ENCODE measurements at places on chromosomes 4 and X.

- H3K36me3 ChIP-seq = no peaks in the 10 kb centered on the region
- DNase-seq = no peak
- no peaks in the 10 kb centered on the region for H3K4me1 ChIP-seq
- no peaks in the 10 kb centered on the region for H3K27me3 ChIP-seq
- no peak overlapping the region for H3K27ac ChIP-seq
Measured at GRCh38 chr4:20194123-20195013, 57.3 kb upstream of the SLIT2 start.

DNA sequence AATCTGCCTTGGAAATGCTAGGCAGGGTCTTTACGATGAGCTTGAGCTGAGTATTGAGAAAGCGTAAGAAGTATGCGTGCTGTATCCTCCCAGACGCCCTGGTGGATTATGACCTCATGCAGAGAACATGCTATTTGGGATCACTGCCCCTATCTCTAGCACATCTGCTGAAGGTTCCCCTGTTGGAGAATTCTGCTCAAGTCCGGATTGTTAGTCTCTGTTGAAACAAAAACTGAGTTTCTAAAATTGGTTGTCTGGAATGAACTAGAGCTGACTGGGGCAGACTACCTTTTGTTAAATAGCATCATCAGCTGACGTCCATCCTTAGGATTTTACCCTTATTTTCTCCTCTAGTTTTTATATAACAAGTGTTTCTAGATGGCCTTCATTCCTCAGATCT is 7.5 kb downstream of the FHDC1 start:
- H3K4me3 ChIP-seq = no peak overlapping the region
- DNase-seq = no peak
- H3K4me1 ChIP-seq = no peaks in the 10 kb centered on the region
- H3K27ac ChIP-seq = no peak overlapping the region
- no peaks in the 10 kb centered on the region for H3K36me3 ChIP-seq

- H3K36me3 ChIP-seq = no peaks in the 10 kb centered on the region
- no peak overlapping the region for H3K4me3 ChIP-seq
- H3K27me3 ChIP-seq = no peaks in the 10 kb centered on the region
- no peak for DNase-seq
Measured at GRCh38 chr4:179747218-179747910, 2305.1 kb upstream of the AGA start.

DNA sequence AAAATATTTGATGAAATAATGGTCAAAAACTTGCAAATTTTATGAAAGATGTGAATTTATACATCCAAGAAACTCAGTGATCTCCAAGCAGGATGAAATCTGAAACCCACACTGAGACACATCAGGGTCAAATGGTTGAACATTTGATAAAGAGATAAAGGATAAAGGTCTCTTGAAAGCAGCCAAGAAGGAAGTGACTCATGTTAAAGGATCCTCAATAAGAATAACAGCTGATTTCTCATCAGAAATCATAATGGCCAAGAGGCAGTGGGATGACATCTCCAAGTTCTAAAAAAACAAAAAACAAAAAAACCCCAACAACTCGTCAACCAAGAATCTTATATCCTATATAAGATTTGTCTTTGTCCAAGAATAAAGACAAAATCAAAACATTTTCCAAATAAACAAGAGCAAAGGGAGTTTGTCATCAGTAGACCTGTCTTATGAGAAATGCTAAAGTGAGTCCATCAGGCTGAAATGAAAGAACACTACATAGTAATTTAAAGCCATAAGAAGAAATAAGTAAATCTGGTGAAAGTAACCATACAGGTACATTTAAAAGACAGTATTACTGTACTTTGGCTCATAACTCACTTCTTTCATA is 121.7 kb downstream of the PDS5A start:
- H3K27ac ChIP-seq = no peak overlapping the region
- peaks cover 10% of the 10 kb centered on the region for H3K36me3 ChIP-seq
- H3K4me1 ChIP-seq = no peaks in the 10 kb centered on the region
- H3K27me3 ChIP-seq = no peaks in the 10 kb centered on the region
- no peak overlapping the region for H3K4me3 ChIP-seq

DNA sequence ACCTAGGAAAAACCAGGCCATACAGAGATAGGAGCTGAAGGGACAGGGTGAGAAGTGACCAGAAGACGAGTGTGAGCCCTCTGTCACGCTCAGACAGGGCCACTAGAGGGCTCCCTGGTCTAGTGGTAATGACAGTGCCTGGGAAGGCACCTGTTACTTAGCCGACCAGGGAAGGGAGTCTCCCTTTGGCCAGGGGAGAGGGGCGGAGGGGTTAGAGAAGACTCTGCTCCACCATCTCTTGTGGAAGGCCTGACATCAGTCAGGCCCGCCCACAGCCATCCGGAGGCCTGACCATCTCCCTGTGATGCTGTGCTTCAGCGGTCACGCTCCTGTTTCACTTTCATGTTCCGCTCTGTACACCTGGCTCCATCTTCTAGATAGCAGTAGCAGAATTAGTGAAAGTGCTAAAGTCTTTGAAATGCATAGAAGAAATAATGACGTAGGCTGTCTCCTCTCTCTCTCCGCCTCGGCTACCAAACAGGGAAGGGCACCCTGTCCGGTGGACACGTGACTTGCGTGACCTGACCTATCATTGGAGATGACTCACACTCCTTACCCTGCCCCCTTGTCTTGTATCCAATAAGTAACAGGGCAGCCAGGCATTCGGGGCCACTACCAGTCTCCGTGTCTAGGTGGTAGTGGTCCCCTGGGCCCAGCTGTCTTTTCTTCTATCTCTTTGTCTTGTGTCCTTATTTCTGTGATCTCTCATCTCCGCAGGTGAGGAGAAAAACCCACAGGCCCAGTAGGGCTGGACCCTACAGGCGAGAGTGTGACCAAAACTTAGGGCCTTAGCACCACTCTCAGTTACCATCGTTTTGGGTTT is 26.7 kb downstream of the HTT-AS start:
- H3K27ac ChIP-seq = no peak overlapping the region
- no peak overlapping the region for H3K4me3 ChIP-seq
- no peaks in the 10 kb centered on the region for H3K36me3 ChIP-seq

DNA sequence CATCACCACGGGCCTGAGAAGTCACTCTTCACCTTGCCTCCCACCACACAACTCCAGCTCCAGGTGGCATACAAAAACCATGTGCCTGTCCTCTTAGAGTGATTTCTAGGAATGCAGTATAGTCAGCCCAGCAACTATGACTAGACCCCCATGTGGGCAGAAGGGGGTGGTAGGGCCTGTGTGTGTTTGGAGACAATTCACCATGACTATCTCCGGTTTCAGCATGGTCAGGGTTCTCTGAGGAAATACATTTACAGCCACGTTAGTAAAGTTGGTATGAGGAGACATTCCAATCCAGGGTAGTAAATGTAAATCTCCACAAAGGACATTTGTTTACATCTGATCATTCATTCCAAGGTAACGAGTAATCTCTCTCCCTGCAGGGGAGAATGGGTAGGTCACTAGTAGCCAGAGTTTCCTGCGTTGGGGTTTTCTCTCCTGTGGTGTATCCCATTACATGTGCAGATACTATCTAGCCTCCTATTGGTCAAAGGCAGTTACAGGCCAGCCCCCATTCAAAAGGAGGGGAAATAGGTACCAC is 4.2 kb upstream of the MTMR1 start:
- H3K27ac ChIP-seq = no peak overlapping the region
- no peak for DNase-seq
- no peak overlapping the region for H3K4me3 ChIP-seq
- no peaks in the 10 kb centered on the region for H3K27me3 ChIP-seq
- no peaks in the 10 kb centered on the region for H3K4me1 ChIP-seq
- no peaks in the 10 kb centered on the region for H3K36me3 ChIP-seq

GRCh38 chr4:182369211-182369610 is 126.0 kb downstream of the TENM3 start:
- H3K4me3 ChIP-seq = no peak overlapping the region
- no peaks in the 10 kb centered on the region for H3K4me1 ChIP-seq
- H3K27me3 ChIP-seq = no peaks in the 10 kb centered on the region
- H3K36me3 ChIP-seq = no peaks in the 10 kb centered on the region
- H3K27ac ChIP-seq = no peak overlapping the region

- no peak overlapping the region for H3K4me3 ChIP-seq
- no peak overlapping the region for H3K27ac ChIP-seq
- no peak for DNase-seq
Measured at GRCh38 chrX:134908356-134908755, 82.4 kb upstream of the SMIM10 start.

DNA sequence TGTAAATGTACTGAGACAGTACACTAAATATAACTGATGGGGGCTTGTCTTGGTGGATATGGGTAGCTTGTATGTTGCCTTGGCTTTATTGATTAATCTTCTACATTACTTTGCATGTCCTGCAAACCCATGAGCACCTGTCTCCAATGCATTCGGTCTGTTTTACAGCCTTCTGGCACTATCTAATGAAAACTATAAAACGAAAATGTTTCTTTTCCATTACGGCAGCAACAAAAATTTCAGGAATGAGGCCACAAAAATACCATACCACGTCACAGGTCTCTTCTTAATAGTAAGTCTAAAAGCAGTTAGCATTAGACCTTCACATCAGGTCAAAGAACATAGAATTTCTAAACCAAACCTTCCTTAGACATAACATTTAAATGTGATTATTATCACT is 49.8 kb downstream of the EDNRA start:
- H3K4me1 ChIP-seq = no peaks in the 10 kb centered on the region
- H3K27ac ChIP-seq = no peak overlapping the region
- no peaks in the 10 kb centered on the region for H3K27me3 ChIP-seq
- no peak overlapping the region for H3K4me3 ChIP-seq

DNA sequence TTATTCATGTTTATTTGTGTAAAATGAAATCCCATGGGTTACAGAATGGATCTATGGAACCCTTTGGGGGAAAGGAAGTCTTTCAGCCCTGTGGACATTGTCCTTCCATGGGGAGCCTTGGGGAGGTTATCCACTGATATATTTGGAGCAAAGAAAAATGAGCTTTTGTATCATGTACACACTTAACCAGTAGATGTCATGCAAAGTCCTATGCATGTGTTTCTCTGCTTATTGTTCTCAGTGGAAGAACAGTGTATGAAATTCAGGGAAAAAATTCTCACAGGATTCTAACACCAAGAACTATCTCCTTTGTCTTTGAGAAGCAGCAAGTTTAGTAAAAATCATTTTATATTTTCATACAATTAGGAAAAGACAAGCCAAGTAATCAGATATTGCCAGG is 105.3 kb downstream of the DTHD1 start:
- H3K4me1 ChIP-seq = peaks cover 2% of the 10 kb centered on the region
- H3K4me3 ChIP-seq = no peak overlapping the region
- H3K27ac ChIP-seq = no peak overlapping the region

GRCh38 chr4:112031712-112032328 is 113.4 kb upstream of the FAM241A start:
- H3K4me3 ChIP-seq = no peak overlapping the region
- H3K4me1 ChIP-seq = no peaks in the 10 kb centered on the region
- H3K27me3 ChIP-seq = no peaks in the 10 kb centered on the region
- no peak overlapping the region for H3K27ac ChIP-seq

DNA sequence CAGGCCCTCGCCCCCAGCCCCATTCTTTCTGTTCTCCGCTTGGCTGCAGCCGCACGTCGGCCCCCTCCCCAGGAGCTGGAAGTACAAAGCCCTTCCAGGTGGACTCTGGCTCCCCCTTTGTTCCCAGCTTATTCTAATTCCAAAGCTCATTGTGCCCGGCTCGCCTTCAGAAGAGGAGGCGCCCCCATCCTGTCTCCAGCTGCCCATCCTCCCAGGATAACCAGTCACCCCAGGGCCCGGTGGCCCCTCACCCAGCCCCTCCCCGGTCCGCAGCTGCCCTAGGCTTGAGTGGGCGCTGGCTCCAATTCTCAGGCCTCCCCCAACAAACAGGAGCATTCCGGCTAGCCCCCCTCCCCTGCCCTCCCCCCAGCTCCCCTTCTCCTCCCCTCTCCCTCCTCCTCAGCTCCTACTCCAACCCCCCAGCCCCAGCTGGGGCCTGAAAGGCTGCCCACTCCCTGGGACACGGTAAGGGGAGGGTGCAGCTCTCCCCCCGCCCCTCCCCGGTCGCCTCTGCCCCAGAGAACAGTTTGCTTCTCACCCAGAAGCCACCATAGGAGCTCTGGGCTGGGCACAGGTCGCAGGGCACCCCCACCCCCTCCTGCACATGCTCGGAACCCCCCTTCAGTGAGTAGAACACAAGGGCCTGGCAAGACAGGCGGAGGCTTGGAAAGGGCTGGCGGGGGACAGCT is 3.1 kb upstream of the SLC6A8 start:
- H3K27ac ChIP-seq = peak overlapping the region; percentile 97
- DNase-seq = peak; percentile 74
- H3K36me3 ChIP-seq = no peaks in the 10 kb centered on the region
- no peaks in the 10 kb centered on the region for H3K27me3 ChIP-seq

DNA sequence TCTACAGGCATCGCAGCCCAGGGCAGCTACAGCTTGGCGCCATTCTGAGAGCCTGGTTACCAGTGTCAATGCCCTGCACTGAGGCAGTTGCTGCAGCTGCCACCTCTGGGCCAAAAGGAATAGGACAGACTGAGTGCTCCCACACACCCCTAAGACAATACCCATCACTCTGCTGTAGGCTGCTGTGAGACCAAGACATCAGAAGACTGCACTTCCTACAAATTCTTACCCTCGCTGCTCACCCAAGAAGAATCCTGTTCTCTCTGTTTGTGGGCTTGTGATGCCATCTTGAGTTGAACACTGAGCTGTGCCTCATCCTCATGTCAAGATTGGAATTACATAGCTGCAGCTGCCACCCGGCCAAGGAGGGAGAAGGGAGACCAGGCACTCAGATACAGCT is 1847.0 kb upstream of the PCDH10 start:
- H3K4me1 ChIP-seq = no peaks in the 10 kb centered on the region
- H3K27ac ChIP-seq = no peak overlapping the region
- no peak overlapping the region for H3K4me3 ChIP-seq
- DNase-seq = no peak
- no peaks in the 10 kb centered on the region for H3K27me3 ChIP-seq

DNA sequence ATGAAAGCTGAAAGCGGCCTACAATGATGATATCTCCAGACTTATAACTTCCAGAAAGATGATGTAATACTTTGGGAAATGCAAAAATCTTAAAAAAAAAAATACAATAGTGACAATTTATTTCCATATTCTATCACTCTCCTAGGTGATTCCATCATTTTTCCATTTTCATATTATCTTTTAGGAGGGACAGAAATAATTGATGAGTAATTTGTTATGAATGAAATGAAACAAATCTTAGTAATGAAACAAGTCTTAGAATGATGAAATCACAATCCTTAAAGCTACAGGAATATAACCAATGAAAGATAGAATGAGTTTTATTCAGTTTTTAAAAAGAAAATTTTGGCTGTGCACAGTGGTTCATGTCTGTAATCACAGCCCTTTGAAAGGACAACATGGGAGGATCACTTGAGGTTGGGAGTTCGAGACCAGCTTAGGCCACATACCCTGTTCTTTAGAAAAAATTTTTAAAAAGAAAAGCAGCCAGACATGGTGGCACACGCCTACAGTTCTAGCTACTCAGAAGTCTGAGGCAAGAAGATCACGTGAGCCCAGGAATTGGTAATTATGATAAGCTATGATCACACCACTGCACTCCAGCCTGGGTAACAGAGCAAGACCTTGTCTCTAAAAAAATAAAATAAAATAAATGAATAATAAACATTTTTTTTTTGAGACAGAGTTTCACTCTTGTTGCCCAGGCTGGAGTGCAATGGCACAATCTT is 21.7 kb downstream of the CLOCK start:
- no peaks in the 10 kb centered on the region for H3K27me3 ChIP-seq
- H3K4me1 ChIP-seq = no peaks in the 10 kb centered on the region
- peaks cover 3% of the 10 kb centered on the region for H3K36me3 ChIP-seq
- DNase-seq = no peak
- H3K4me3 ChIP-seq = no peak overlapping the region
- no peak overlapping the region for H3K27ac ChIP-seq
